T1000 (cell line): ENCODE measurements at places on chromosomes 12 and 14.
A peak's percentile ranks its signal among the peaks of the same experiment; 100 is the strongest.

DNA sequence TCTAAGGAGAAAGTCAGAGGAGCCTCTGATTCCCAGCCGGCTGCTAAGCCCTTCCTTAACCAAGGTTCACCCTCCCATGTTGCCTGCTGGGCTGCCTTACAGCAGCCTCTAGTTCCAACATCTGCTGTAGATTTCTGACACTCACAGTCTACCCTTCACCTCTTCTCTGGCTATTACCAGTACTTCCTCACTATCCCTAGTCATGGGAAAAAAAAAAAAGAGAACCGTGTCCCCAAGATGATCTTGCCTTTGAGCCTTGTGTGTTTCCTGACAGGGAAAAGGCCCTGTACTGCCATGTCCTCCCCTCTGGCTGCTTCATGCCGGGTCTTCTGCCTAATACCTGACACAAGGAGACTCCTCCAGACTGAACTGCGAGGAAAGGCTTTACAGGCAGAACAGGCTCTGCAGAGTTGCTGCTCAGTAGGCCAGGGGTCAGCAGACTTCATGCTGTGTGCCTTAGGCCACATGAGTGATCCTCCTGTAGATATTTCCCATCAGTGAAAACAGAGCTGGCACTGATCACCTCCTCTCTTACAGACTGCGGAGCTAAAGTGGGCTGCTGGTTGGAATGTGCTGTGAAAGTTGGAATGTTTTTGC is 46.8 kb downstream of the PRKCH start:
- no peak for DNase-seq

- DNase-seq = peak; percentile 54
These were observed at the start of gene SDSL for GRCh38 chr12:113422030-113422885. Gene SDSL (plus strand): TSS chr12:113422380. CDS start chr12:113427983, 5,603 bp downstream.

DNA sequence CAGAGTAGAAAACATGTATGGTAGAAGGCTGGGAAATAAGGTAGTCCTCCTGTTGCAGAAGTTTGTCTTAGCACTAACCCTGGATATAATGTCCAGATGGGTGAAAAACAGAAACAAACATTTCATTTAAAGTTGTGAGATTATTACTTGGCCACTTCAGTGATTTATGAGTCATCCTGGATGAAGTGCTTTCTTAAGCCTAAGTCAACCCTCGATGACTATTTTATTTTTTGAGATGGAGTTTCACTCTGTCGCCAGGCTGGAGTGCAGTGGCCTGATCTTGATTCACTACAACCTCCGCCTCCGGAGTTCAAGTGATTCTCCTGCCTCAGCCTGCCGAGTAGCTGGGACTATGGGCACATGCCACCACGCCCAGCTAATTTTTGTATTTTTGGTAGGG is 10.2 kb downstream of the DLST start:
- no peak for DNase-seq

DNA sequence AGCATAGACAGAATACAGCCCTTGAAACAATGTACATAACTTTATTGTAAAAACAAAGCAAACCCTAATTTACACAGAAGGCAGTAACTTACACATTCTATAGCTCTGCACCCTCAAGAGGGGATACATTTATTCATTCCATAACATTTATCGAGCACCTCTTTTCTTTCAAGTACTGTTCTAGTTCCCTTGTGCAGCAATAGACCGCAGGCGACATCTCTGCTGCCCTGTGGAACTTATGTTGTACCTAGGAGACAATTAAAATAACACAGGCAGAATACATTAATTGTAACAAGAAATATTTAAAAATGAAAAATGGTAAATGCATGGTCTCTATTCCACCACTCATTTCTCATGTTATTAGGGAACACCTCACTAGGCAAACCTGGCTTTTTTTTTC is 1.4 kb upstream of the ARHGDIB start:
- DNase-seq = no peak

GRCh38 chr12:7109572-7109920 is 532 bp upstream of the C1RL start:
- no peak for DNase-seq

GRCh38 chr12:71008616-71009015 is 88.1 kb upstream of the PTPRR start:
- DNase-seq = no peak

DNA sequence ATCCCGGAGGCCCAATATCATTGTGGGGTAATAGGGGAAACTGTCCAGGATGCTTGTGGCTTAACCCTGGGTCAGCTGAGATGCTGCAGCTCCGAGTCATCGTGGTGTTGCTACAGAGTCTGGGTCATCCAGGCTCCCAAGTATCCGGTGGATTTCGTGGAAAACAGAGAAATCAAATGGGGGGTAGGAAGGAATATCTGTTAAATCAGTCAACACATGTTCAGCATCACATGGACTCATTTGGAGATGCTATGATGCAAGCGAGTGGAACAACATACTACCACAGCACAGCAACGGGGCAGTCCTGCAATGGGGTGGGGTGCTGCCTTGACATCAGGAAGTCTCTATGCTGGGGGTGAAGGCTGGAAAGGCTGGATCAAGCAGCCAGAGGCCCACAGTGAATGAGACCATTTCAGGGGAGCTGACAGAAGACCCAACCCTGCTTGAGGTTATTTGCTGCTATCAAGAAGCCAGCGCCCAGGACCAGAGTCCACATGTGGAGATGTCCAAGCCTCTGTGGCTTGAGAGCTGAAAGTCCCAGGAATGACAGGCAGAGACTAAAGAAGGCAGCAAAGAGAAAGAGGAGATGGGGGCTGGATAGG is 22.9 kb downstream of the VDR start:
- DNase-seq = peak; percentile 77

- DNase-seq = no peak
These were observed 37.7 kb downstream of the RASAL1 start for GRCh38 chr12:113097716-113098440.

- DNase-seq = no peak
These were observed 34.7 kb downstream of the MIA2 start for GRCh38 chr14:39268393-39268792.
